Stimulated activated CD4-positive, alpha-beta T cell treated with anti-CD3 and anti-CD28 coated beads, Interleukin-2, amount 100 ng/mL, for 4 hours (primary cell): ENCODE measurements at places on chromosomes 2 and 18.

GRCh38 chr18:59057969-59058368 is 81.7 kb upstream of the SEC11C start:
- DNase-seq, result no peak

DNA sequence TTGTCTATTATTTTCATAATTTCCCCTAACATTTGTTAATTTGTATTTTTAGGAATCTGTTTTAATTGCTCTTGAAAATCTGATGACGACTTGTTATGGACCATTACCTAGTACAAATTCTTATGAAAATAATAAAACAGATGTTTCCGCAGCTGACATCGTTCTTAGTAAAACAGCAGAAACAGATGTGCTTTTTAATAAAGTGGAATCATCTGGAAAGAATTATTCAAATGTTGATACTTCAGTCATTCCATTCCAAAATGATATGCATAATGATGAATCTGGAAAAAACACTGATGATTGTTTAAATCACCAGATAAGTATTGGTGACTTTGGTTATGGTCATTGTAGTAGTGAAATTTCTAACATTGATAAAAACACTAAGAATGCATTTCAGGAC is 69.9 kb downstream of the PMS1 start:
- DNase-seq, result no peak

DNA sequence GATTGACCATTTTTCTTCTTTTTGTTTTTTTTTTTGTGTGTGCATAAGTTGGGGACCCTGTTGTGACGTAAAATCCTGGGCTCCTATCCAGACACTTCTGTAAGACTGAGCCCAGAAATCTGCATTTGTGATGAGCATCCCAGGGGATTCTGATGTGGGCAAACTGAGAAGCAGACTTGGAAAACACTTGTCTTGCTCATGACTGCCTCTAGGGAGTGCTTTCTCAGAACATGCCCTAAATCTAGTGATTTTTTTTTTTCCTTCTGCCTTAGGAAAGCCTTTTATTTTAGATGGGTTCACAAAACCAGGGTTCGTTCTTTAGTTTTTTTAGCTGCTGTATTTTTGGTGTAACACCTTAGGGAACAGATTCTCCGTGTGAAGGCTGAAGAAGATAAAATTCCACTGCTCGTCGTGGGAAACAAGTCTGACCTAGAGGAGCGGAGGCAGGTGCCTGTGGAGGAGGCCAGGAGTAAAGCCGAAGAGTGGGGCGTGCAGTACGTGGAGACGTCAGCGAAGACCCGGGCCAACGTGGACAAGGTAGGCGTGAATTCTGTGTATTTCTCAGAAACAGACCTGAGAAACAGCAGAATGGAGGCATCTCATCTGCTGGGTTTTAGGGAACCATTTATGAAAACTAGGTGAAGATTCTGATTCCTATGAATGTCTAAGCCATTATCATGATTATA is 36.7 kb downstream of the RALB start:
- DNase-seq, result no peak

DNA sequence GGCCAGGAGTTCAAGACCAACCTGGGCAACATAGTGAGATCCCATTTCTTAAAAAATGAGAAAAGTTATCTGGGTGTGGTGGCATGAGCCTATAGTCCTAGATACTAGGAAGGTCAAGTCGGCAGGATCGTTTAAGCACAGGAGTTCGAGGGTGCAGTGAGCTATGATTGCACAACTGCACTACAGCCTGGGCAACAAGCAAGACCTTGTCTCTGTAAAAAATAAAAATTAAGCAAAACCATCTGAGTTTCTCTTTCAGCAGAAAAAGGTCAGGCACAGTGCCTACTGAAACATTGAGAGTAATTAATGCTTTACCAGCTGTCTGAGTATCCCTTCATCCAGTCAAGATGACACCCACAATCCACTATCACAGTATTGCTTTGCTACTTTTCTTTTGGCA is 258.3 kb downstream of the MBD5 start:
- no peak for DNase-seq

- DNase-seq, result no peak
Measured at GRCh38 chr18:64562651-64563050, 413.8 kb upstream of the LINC00305 start.

DNA sequence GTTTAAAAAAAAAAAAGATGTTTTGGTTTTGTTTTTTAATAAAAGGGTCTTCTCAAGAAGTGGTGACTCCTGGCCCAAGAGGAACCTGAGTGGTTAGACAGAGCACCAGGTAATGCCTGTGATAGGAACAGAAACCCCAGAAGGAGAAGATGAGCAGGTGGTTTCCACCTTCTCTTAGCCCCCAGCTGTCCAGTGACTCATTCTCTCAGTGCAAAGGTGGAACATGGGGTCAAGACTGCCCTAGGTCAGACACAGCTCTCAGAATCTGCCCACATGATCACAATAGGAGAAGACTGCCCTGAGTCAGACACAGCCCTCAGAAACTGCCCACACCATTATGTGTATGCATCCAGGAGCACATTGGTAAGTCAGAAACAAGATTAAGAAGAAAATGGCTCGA is 61.8 kb downstream of the TBC1D8 start:
- no peak for DNase-seq

DNA sequence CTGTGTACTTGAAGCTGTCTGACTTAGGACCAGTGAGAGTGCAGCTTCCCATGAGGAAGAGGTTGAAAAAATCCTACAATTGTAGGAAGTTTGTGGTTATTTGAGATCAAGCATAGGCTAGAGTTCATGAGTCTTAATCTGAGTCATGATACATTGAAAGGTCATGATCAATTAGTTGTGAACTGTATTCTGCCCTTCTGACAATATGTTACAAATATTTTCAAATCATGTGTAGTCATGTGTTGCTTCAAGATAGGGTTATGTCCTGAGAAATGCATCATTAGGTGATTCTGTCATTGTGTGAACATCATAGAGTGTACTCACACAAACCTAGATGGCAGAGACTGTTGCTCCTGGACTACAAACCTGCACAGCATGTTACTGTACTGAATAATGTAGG is 68.4 kb upstream of the MFF start:
- DNase-seq, result no peak

DNA sequence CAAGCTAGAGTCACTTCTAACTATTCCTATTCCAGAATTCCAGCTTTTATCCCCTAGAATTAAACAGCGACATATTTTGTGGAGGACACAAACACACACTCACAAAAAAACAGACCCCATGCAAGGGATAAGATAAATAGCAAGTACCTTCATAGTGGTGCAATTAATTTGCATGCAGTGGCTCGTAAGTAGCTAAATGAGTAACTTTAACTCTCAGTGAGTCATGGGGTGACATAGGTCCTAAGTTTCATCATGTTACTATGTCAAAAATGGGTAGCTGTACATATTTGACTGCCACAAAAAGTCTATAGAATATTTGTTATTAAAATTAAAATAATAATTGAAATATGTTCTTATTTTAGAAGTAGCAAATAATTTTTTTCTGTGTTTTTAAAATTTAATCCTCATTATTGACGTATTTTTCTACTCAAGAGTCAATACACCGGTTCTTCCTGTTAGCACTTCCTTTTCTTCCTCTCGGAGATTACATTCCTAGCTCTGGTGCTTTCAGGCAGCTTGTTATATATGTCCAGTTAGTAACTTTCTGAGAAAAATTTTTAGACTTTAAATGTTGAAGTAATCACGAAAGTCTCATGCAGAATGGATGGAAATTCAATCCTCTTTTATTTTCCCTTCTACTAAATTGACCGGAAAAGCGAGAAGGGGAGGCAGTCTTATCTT is 247.0 kb downstream of the KCNH7 start:
- DNase-seq, result no peak

DNA sequence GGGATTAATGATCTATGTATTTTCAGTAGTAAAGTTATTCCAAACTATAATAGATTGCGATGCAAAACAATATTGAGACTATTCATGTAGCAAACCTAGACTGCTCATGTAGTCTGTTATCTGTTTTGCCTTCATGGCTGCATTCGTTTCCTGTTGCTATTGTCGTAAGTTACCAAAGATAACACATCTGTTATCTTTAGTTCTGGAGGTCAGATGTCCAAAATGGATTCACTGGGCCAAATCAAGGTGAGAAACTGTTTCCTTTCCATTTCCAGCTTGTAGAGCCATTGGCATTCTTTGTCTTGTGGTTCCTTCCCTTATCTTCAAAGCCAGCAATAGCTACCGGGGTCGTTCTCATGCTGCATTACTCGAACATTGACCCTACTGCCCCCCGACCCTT is 20.9 kb downstream of the ITGAV start:
- no peak for DNase-seq

- no peak for DNase-seq
Measured at GRCh38 chr2:165720511-165720910, 73.5 kb downstream of the GALNT3 start.

DNA sequence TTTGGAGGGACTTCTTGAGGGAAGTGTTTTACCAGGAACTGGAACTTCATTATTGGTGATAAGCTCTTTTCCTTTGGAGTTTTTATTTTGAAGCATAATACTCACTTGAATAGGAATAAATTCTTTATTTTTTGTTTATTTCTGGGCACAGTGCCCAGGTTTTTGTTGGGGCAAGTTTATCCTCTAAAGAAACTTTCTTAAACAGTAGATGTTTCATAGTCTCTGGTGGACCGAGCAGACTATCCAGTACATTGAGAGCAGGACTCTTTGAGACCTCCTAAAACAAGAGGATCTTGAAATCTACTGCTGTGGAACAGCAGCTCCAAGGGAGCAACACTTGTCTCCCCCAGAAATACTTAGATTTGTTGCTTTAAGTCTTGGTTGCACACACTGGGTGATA is 109.4 kb downstream of the PARD3B start:
- DNase-seq, result no peak

- DNase-seq, result no peak
Measured at GRCh38 chr2:230865766-230866755, 1.3 kb downstream of the ITM2C start.

DNA sequence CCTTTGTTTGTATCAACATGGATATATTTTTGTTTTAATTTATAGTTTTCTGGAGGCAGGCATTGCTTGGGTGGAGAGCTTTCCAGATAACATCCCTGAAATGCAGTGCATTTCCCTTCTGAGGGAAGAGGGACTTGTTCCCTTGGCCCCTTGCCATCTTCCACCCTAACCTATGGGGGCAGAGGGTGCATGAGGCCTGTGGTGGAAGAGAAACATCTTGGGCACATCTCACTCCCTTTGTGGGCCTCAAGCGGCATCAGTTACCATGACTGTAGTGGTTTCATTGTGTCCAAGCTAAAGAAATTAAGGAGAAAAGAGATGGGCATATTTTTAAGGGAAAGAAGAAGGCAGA is 5.3 kb upstream of the RPL37A start:
- no peak for DNase-seq

- DNase-seq, result no peak
Measured at GRCh38 chr18:42742969-42743368, 372.5 kb downstream of the RIT2 start.

- DNase-seq, result no peak
Measured at GRCh38 chr2:88329815-88330603, 122.5 kb downstream of the FOXI3 start.

DNA sequence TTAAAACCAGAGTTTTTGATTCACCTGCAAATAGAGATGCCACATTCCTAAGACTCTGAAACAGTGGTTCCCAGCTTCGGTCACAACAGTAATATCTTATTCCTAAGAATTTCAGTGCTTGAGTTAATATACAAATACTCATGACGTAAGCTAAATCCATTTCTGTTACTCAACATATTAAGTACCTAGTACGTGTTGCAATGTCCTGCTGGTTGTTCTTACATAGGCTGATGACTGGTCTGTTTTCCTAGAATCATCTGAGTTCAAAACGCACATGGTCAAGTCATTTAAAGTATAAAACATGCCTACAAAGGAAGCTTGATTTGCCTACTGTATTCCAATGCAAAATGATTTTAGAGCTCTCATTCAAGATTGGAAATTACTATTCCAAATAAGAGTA is 7.2 kb downstream of the NCL start:
- DNase-seq, result no peak

DNA sequence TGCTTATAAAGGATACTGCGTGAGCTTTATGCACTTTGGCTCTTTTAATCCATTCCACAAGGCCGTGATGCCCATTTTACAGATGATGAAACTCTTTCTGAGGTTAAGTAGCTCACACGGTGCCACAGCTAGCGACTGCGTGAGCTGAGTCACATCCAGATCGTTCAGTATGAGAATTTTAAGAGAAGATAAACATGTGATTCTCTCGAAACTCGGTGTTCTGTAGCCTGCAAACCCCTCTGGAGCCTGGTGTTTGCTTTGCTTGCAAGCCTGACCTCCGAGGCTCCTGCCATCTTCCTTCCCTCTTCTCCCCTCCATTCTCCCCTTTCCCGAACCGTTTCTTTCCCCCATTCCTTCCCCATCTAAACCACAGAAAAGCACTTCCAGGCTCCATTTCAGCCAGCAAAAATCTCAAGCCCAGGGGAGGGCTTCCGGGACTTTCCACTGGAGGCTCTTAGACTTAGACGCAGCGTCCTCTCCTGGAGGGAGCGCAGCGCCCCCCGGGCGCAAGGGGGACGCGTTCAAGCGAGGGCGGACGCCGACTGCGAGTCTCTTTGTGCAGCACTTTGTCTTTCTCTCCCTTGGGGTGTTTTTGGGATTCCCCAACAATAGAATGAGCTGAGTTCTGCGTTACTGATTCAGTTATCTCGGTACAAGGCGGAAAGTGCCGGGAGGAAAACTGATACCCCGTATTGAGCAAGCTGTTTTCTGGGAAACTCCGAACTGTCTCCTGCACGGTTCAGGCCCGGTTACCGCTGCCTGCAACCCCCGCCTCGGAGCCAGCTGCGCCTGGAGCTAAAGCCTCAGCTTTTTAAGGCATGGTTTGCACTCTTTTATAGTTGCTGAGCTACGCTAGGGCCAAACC is 38.0 kb downstream of the CYP1B1 start:
- DNase-seq, result no peak

- DNase-seq, result no peak
Measured at GRCh38 chr2:39431592-39432316, 5.3 kb downstream of the MAP4K3 start.

DNA sequence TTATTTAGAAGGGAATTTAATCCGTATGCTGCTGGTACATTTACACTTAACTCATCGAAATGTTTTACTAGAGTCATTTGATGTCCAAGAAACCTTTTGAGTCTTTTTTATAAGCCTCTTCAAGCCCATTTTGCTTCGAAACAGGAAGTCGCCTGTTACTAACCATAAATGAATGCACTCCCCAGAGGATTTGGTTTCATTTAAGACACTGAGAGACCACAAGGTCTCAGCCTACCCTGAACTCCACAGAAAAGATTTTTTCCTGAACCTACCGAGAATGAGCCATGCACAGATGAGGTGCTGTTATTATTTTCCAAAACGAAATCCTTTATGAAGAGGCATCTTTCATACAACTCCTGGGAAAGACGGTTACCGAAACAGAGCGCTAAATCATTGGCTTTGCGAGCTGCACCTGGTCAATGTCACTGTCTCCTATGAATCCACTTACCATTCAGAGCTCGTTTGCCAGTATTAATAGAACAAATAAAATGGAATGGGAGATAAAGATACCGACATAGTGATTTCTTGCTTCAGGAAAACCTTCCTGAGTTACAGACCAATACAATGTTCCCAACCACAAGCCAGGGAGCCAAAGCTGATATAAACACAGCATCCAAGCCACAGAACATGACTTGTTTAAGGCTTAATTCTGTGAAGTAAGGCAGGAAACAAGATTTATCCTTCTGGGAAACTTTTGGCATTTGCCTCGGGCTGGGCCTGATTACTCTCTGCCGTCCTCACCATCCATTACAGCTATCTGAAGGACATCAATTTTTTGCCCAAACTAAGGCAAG is 382.1 kb downstream of the OSR1 start:
- no peak for DNase-seq
